ENCODE measurements at places on chromosomes 7 and 10.

DNA sequence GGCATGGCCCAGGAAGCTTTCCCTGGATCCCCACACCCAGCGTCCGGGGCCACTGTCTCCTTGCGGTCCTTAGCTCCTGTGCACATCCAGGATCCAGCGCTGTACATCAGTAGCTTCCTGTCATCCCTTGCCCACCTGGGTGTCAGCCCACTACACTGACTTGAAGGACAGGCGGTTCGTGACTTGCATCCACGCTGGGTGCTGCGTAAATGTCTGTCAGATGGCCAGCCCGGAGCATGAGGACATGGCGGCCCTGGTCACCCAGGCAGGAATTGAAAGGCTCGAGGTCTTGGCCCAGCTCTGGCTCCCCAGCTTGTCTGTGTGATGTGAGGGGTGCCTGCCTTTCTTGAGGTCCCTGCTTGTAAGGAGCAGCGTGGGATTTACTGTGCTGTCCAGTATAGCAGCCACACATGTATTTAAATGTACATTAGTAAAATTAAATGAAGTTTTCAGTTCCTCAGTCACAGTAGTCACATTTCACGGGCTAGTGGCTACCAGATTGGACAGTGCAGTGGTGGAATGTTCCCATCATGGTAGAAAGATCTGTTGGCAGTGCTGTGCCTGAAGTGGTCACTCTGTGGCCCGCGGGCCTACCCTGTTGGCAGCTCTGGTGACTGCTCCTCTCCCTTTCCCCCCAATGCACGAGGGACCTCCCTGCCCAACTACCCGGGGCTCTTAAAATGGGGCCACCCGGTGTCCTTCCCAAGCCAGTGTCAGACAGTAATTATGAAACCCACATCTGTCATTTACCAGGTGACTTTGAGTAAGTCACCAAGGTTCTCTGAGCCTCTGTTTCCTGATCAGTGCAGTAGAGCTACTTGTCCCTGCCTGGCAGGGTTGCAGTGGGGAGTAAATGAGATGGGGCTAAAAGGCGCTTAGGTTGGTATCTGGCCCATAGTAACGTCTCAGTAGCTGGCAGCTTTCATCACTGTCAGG is 97.8 kb upstream of the PPIF start:
- DNase-seq, result peak; percentile 17

GRCh38 chr7:113100121-113100603 is 13.5 kb upstream of the GPR85 start:
- no peak for DNase-seq

DNA sequence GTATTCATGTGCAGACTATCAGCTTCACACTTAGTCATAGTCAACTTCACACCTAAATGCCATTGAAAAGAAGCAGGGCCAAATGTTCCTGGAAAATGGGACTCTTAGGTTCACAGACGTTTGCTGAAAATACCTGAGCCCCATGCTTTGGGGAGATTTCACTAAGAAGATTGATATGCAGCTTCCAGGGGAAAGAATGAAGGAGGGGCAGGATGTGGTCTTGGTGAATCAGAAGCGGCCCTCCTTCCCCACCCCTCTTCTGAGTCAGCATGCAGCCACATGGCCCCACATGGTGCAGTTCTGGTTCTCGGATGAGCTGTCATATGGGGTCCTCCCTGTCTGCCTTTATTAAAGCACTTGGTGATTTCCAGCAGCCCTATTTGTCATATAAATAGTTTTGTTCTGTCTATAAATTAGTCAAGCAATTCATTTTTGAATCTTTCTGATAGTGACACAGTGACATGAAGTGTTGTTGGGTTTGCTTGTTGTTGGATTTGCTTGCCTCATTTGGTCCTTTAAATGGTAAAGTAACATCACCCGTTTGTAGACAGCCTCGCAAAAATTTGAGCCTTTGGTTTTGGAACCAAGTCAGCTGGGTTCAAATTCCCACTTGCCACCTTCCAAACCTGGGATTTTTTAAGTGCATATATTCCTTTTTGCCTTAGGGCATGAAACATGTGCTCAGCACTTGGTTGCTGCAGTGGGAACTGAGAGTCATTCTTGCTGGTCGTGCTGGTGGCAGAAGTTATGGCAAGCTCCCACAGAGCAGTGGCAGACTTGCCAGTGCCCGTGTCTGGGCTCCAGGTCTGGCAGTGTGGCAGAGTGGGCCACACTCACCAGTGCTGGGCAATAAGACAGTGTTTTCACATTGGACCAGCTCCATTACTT is 68.1 kb upstream of the CDK6 start:
- peak; percentile 92 for DNase-seq

GRCh38 chr10:26627324-26627723 is 70.2 kb upstream of the PDSS1 start:
- no peak for DNase-seq

DNA sequence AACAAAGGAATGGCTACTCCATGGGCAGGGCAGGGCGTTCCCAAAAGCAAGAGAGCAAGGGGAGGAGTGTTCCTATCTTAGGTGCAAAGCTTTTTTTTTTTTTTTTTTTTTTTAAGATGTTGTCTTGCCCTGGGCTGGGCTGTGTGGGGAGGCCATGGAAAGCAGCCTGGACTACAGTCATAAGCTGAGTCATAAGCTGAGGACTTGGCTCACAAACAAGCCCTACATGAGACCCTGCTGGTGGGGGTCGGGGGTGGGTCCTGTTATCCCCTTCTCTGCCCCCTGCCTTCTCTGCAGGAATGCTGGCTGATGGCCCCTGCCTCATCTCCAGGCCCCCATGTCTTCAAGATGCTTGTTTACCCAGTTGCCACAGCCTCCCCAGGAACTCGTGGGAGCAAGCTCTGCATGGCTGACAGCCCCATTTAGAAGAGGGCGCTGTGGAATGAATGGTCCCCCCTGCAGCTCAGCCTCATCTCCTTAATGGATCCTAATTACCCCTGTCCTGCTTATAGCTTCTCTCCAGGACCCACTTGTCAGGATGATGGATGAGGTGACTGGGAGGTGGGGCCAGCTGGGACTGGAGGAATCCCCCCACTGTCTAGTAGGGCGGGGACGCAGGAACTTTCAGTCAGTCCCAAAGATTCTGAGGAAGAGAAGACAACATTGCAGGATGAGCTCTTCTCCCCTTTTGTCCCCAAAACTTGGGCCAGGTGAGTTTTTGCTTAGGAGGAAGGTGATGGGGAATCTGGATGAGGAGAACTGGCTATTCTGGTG is 340.8 kb upstream of the PODXL start:
- DNase-seq, result no peak

GRCh38 chr7:155141562-155141961 is 71.4 kb downstream of the HTR5A start:
- DNase-seq, result no peak

GRCh38 chr10:33477291-33478088 is 143.0 kb upstream of the NRP1 start:
- DNase-seq, result no peak

DNA sequence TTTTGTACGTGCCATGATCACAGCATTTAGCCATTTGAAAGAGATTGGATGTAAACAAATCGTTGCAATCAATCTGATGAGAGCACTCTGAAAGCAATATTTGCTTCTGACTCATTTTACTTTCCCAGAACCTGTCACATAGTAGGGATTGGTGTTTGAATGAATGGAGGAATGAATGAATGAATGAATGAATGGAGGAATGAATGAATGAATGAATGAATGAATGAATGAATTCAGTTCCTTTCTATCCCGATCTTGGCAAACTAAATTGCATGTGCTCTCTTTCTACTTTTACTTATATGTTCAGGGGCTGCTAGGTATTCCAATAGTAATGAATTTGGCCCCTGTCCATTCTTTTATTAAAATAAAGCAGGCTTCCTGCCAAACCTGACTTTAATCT is 1091.7 kb upstream of the CELF2 start:
- no peak for DNase-seq

DNA sequence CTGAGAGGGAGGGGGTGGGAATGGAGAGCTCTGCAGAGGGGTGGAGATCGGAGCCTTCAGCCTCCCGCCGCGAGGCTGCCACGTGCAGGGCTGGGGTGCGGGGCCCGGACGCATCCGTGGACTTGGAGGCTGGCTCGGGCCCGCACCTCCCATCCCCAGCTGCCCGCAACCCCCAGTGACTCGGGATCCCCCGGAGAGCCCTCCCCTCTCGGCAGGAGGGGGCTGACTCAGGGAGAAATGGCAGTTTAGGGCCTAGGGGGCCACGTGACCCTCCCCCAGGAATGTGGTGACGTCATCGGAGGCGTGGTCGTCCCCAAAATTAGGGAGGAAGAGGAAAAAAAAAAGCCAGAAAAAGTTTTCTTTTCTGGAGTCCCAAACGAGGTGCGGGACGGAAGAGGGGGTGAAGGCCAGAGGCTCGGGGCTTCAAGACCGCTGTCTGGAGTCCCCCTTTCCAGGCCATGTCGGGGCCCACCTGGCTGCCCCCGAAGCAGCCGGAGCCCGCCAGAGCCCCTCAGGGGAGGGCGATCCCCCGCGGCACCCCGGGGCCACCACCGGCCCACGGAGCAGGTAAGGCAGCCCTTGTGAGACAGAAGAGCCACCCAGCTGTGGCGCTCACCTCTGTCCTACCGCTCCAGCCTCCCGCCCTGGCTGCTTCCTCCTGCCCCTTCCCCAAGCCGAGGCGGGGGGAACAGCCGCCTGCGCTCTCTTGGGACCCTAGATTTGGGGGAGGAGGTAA is at the start of gene TRIP6:
Gene TRIP6 (plus strand): TSS at position 348 of the 736 bp plus-strand sequence. CDS start 111 bp downstream, at position 459.
- peak; percentile 80 for DNase-seq

Data from stimulated activated CD4-positive, alpha-beta T cell treated with anti-CD3 and anti-CD28 coated beads, Interleukin-15, amount 100 ng/mL, for 24 hours (primary cell).